RWPE2 (cell line): ENCODE measurements at places on chromosomes 12 and 14.

DNA sequence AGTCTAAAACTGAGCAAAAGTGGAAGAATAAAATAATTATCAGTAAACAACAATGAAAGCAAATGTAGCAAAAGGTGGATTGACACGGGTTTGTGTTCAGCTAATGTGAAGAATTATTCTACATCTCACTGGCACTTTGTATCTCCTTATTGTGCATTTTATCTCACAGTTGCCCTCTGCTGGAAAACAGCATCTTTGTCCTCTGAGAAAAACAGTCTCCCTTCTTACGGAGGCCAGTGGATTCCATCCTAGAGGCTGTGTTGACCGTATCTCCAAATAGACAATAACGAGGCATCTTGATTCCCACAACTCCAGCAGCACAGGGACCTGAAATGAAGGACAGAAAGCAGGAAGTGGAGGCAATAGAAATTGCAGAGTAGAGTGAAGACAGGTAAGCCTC, 51.3 kb upstream of the PLBD1 start:
- no peak for DNase-seq

DNA sequence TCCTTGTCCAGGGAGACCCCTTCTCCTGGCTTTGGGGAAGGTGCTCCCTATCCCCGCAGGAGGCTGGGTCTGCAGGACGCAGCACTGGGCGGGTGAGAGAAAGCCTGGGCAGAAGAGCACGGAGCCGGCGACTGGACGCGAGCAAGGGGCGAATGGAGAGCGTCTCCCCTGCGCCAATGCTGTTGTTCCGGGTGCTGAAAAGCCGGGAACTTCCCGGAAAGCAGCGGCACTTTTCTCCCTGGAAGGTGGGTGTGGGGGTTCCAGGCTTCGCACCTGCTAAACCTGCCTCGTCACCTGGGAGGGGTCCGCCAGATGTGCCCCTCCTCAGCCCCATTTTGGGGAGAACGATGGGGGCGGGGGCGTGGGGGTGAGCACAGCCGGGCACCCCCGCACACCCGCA, 417.1 kb upstream of the TMTC1 start:
- DNase-seq, result no peak

DNA sequence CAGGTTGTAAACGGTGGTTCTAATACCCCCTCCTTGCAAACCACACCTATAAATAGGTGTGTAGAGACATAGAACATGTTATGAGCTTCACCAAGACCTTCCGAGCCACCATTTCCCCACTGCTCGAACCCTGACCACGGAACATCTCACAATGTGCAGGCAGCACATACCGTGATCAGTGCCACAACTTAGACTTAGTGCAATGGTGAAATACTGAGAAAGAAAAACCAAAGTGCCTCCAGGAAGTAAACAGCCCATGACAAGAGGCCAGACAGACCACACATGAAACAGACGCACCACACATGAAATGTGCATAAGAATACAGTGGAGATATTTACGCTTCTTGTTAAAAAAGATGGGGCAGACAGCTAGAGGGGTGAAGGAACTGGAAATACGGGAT, 166.9 kb upstream of the CCND2 start:
- no peak for DNase-seq

DNA sequence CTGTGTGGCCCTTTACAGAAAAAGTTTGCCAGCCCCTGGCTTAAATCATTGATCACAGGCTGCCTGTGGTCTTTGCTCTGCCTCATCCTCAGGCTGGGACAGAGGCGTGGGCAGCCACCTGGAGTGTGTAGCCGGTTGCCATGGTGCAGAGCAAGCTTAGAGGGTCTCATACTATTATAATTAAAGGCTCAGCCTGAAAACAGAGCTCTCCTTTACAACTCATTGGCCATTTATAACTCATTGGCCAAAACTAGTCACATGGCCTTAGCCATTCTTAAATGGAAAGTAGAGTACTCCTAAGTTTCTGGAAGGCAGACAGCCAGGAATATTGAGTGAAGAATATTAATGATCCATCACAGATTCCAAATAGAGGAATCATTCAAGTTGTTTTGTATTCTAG, 3.0 kb downstream of the HSP90B1 start:
- no peak for DNase-seq

DNA sequence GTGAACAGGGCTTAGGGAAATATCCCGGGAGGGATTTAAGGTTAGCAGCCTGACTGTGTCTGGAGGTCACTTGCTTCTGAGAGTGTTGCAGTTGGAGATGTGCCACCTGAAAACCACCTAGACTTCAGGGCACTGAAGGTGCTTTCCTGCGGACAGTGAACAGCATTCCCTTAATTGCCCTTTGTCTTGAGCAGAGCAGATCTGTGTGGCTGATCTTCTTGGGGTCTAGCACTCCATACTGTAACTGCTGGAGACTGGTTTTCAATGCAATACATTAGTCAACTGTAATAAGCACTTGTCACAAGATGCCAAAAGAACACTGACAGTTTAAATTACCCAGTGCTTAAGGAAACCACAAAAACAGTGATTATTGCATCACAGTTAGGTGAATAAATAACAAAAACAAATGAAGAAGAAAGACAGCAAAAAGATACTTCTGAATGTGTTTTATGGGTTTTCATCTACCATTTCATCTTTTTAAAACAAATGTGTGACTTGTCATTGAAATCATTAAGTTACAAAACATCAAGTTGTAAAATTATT, 111.8 kb downstream of the PRIMA1 start:
- no peak for DNase-seq

GRCh38 chr12:27384261-27384590, 51.6 kb downstream of the BMAL2 start:
- DNase-seq, result no peak
